ENCODE measurements at places on chromosomes 16 and 17.

GRCh38 chr17:29107084-29107483 lies 64.1 kb downstream of the PIPOX start:
- no peak for DNase-seq

GRCh38 chr17:39547713-39548478 lies 59.8 kb downstream of the NEUROD2 start:
- DNase-seq: peak; percentile 74

DNA sequence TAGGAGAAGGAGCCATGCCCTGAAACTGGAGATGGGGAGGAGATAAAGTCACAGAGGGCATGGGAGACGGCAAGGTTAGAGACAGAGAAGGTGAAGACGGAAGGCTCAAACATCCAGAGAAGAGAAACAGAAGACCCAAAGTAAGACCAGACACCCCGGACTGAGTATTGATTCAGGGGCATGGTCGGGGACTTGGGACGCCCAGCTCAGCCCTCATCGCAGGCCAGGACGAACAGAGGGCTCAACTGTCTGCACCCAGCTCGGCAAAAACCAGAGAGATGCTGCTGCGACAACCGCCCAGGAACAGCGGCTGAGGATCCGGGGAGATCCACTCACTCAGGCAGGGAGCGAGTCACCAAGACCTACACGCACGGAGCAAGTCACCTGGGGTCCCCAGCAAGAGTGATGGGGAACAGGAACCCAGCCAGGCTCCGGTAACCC lies 999 bp downstream of the XYLT1 start:
- DNase-seq: no peak

DNA sequence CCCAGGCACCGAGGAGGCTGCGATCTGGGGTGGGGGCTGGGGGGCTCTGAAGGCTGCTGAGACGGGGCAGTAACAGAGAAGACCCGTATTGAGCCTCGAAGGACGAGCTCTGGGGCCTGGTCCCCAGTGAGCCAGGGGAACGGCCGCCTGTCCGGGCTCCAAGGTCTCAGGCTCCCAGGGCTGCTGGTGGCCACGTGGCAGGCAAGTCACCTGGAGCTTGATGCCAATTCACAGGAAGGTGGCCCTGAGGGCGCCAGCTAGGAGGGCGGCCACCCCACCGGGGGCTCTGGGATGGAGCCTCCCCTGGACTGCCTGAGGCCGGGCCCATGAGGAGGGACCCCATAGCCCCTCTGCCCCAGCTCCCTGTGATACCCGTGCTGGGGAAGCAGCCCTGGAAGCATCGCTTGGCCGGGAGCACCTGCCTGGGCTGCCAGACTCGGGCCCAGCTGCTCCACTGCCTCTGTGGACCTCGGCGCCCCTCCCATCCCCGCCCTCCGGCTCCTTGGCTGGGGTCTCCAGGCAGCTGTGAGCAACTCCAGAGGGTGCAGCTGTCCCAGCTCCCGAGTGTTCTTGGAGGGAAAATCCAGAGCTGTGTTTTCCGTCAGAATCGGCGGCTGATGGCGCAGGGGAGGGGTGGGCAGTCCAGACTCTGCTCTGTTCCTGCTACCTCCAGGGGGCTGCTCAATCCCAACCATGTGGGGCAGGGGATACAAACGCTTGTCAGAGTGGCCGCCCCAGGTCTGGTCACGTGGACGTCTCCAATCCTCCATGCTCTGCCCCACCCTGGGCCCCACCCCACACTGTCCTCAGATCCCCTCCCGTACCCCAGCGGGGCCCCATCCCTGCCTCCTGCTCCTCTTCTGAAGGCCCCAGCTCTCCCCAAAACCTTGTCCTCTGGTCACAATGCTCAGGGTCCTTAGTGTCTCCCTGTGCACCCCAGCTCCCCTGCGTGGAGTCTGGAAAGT lies 67.2 kb upstream of the GNG13 start:
- no peak for DNase-seq

- DNase-seq: no peak
Measured at GRCh38 chr16:46427340-46428107, 193.7 kb downstream of the SHCBP1 start.

- DNase-seq: peak; percentile 72
Measured at GRCh38 chr17:59001158-59001814, 105.4 kb downstream of the TRIM37 start.

- DNase-seq: no peak
Measured at GRCh38 chr16:80287674-80288073, 253.1 kb upstream of the DYNLRB2 start.

- no peak for DNase-seq
Measured at GRCh38 chr17:13194887-13195286, 177.1 kb upstream of the ELAC2 start.

DNA sequence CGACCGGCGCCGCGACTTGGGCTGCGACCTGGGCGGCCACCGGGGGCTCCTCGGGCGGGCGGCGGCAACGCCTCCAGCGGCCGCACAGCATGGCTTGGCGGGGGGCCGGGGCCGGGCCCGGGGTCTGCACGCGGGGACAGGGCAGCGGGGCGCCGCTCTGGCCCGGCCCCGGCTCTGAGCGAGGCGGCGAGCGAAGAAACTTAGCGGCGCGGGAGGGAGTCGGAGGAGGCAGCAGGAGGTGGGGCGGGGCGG lies at the start of gene PLCD3:
PLCD3 (minus strand) TSS at position 196 of the 252 bp plus-strand sequence; CDS start at position 91, 105 bp downstream.
- peak; percentile 69 for DNase-seq

DNA sequence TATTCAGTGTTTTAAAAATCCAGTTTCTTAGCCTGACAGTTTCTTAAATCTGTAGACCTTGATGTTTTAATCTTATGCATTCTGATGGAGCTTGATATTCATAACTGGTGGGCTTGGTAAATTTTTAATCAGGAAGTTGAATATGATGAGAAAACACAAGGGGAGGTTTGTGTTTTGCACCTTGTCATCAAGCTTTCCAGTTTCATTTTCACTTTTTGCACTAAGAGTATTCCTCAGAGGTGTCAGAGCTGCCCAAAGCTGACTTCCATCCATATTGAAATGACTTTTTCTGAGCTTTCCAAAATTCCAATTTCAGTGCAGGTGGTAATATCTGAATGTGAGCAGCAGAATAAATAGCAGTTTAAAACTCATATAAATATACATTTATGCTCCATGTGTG lies 555.0 kb upstream of the RBFOX1 start:
- no peak for DNase-seq

- no peak for DNase-seq
Measured at GRCh38 chr17:81966343-81967243, 5.6 kb upstream of the NOTUM start.

DNA sequence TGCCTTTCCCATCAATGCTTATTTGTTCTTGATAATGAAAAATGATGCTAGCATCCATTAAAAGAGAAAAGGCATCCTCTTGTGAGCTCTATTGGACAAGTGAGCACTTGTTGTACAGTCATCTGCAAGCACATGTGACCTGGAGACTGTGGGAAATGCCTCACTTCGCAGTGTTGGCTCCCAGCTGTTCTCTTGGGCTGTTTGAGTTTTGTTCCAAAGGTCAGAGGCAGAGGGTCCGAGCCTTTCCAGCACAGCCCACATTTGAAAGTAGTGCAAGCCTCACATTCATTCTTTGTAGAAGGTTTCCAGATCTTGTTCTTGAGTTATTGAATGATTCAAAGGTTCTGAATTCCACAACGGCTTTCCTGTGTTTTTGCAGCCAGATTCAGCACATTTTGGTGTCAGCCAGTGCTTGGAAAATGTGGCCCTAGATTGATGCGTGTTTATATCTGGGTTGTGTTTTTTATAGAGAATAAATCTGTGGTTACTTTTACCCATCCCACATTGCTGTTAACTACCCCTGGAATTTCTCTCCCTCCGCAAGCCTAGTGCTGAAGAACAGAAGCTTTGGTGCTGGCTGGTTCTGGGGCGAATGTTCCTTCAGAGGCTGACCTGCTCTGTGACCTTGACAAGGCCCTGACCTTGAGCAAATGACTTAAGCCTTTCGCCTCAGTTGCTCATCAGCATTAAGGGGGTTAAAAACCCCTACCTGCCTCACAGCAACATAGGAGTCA lies 49.8 kb downstream of the CDH1 start:
- DNase-seq: no peak

DNA sequence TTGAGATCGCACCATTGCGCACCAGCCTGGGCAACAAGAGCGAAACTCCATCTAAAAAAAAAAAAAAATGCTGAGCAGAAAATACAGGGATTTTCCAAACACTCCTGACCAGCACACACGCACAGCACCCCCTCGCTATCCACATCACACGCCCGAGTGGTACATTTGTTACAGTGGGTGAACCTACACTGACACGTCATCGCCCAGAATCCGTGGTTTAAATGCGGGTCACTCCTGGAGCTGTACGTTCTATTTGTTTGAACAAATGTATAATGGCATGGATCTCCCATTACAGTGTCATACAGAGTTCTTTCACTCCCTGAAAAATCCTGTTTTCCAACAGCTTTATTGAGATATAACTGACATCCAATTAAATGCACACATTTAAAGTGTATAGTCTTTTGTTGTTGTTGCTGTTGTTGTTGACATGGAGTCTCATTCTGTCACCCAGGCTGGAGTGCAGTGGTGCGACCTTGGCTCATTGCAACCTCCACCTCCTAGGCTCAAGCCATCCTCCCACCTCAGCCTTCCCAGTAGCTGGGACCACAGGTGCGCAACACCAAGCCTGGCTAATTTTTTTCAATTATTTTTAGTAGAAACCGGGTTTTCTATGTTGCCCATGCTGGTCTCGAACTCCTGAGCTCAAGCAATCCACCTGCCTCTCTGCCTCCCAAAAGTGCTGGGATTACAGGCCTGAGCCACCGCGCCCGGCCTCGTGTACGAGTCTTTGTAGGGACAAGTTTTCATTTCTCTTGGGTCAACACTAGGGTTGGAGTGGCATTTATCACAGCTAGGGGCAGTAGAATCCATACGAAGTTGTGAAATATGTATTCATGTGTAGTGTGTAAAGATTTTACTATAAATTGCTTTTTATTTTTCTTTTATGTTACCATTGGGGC lies 4.4 kb upstream of the CARHSP1 start:
- DNase-seq: no peak

- no peak for DNase-seq
Measured at GRCh38 chr17:15261258-15261801, 3.8 kb downstream of the PMP22 start.

- peak; percentile 31 for DNase-seq
Measured at GRCh38 chr16:49856672-49857330, 889 bp upstream of the ZNF423 start.

- peak; percentile 68 for DNase-seq
Measured at GRCh38 chr16:55257966-55258613, 65.9 kb upstream of the IRX6 start.

DNA sequence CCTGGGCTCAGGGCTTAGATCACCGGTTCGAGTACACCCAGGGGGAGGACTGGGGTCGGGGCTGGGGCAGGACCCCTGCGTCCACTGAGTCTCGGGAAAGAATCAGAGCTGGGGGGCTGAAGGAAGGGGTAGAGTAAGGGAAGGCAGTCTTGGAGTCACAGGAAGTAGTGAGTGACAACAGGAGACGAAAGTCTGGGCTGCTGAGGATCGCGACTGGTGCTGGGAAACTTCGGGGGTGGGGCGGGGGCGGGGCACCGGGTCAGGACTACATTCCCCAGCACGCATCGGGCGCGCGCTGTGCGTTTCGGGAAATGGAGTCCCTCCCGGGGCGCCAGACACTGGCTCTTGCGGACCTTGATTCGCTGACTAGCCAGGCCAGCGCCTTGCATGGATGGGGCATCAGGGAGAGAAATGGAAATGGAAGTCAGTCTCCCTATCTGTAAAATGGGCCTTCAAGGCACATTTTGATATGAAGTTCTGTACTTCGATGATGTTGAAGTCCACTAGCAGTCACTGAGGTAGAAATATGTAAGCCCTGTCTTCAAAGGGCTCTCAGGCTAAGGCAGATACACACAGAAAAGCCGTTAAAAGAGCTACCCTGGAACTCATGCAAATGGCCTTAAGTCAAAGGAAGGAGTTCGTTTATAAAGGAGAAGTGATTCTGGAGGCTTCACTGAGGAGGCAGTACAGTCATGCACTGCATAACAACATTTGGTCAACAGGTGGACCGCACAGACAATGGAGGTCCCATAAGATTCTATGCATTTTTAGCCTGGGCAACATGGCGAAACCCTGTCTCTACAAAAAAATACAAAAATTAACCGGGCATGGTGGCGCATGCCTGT lies 697 bp downstream of the CTF1 start:
- peak; percentile 85 for DNase-seq

DNA sequence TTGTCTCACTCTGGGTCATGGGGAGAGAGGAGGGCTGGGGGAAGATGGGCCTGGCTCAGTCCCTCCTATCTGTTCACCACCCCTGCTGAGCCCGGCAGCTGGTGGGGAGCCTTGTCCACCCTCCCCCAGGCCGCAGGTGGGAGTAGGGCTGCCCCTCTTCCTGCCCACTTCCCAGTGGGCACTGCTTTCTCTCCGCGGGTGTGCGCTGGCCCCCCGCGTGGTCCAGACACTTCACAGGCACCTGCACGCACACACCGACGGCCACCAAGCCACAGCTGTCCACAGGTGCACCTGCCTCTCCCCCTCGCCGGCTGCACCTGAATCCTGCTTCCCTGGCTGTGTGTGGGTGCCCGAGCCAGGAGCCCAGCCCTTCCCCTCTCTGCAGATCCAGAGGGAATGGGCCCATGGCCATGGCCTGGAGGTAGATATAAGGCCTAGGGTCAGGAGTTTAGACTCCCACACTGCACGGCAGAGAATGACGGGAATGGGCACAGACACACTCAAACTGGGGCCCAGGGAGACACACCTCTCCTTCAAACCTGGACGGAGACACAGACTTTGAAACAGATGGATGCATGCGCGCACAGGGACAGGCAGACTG lies 2.0 kb downstream of the NHERF2 start:
- no peak for DNase-seq

GRCh38 chr16:74902161-74902560 lies 82.8 kb downstream of the WDR59 start:
- DNase-seq: no peak

DNA sequence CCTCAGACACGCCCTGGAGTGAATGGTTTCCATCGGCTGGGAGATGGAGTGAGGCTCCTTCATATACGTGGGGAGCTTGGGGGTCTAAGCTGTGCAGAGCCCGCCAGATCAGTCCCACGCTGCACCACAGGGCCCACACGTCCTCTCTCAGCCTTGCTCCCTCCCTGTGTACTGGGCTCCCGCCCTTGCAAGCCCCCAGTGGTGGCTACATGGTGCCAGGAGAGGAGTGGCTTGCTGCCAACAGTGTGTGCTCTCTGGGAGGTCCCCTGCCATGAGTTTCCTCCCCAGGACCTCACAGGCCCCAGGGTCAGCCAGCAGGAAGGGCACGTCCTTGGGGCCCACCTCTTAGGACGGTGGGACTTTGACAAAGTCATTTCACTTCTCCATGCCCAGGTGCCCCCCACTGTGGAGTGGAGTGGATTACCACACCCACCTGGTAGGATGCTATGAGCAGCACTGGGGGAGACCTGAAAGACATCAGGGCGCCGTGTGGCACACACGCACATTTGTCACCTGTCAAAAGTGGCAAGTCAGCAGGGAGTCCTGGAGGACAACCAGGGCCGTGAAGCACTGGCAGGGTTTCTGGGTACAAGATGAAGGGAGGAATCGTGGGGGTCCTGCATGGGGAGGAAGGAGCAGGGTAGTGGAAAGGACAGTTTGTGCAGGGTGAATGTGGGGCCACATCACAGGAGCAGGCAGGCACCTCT lies 13.7 kb downstream of the SLC5A10 start:
- DNase-seq: no peak
